NCI-H1417 treated with DMSO at 0.1 percent for 48 hours (cell line): ENCODE measurements at places on chromosomes 16 and 17.

- no peak for DNase-seq
These were observed 3.1 kb upstream of the GPS2 start for GRCh38 chr17:7318121-7318860.

GRCh38 chr16:19875900-19876299 is 8.7 kb downstream of the GPRC5B start:
- no peak for DNase-seq

DNA sequence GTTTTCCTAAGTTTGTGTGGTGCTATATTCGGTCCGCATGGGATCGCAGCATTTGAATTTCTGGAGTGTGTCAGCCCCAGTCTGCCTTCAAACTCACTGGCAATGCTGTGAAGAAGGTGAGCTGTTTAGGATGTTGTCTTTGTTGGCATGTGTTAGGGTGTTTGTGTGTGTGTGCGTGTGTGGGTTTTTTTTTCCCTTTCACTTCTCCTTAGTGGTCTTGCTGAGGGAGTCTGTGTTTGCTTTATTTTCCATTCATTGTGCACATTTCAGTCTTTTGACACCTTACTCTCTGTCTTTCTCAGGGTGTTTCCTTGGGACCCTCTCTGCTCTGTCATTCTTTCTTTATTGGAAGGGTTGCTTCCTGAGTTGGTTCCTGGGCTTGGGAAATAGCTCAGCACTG is 27.7 kb upstream of the RBFOX1 start:
- DNase-seq = no peak

GRCh38 chr16:24045641-24046040 is 209.9 kb downstream of the PRKCB start:
- DNase-seq = no peak

DNA sequence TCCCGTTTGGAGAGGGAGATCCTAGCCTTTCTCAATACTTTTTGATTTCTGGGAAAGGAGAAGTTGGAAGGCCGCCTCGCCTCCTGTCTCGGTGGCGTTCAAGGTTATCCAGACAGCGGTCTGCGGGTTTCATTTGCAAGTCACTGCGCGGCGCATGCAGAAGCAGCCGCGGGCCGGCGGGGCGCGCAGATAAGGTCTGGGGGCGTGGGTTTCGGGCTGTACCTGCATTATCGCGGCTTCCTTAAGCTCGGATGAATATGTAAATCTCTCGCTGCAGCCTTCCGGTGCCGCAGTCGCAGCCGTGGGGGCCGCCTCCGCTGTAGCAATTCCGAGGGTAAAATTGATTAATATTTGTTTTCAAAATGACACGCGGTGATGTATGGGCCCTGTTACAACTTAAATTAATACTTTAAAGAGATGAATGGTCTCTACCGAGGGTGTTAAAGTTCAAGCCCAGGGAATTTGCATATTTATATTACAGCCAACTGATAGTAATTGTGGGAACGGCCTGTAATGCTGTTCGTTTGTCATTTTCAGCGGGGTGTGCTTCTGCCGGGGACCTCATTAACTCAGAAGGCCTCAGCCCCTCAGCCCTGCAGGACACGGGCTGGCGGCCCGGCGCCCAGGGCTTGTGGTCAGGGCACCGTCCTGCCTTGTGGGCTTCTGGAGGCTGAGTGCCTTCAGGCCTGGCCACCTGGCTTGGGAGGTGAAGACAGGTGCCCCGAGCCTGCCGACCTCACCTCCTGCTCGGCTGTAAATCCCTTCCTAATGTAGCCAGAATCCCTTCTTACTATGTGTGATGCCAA is 99.4 kb downstream of the CYLD start:
- no peak for DNase-seq

GRCh38 chr16:89613231-89613953 is at the start of gene DPEP1:
Gene DPEP1 (plus strand): TSS chr16:89613642. CDS start chr16:89630411, 16,769 bp downstream.
- DNase-seq = no peak

- DNase-seq = no peak
These were observed 26.5 kb upstream of the AATK start for GRCh38 chr17:81192386-81193050.

DNA sequence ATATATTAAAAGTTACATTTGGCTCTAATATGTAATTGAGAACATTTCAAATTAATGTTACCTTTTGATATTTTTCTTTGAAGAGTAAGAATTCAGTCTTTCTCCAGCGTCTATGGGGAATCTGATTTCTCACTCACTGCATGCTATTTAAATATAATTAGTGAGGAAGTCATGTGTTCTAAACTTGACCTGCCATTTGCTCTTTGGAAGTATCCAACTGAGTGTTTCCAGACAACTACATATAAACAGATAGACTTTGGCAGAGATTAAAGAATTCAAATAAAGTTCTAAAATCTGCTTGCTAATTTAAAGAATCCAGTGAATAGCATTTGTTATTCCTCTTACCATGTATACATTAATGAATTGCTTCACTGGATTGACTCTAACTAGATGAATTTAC is 23.5 kb downstream of the OMG start:
- no peak for DNase-seq

DNA sequence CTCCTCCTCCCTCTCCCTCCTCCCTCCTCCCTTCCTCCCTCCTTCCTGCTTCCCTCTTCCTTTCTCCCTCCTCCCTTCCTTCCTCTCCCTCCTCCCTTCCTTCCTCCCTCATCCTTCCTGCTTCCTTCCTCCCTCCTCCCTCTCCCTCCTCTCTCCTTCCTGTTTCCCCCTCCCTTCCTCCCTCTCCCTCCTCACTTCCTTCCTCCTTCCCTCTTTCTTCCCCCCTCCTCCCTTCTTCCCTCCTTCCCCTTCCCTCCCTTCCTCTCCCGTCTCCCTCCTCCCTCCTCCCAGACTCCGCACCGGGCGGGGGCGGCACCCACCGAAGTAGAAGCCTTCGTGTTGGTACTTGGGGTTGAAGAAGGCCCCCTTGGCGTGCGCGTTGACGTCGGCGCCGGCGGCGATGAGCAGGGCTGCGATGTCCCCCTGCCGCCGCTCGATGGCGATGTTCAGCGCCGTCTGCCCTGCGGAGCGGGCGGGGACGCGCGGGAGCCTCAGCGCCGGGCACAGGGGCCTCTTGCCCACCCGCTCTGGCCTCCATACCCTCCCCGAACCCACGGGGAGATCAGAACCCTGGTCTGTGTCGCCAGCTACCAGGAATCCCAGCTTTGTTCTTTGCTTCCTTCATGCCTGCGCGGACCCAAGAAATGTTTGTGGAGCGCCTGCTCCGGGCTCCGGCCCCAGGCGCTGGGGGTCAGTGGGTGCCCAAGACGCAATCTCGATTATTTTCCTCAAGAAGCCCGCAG is 22.2 kb downstream of the TRPV3 start:
- no peak for DNase-seq

DNA sequence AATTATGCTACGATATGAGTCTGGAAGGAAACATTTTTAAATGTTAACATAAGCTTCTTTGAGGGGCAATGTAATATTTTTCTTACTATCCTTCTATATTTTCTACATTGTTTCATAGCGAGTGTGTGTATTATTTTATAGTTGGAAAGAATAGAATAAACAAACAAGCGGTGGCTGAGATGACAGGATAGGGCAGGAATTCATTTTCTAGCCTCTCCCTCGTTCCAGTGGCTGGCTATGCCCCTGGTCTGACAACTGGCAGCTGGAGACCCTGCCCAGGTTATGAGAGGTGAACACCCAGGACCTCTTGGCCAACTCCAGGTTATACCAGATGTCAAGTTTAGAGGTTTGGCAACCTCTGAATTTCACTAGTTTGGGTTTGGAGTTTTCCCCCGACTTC is 14.5 kb upstream of the TNRC6C start:
- DNase-seq = no peak

DNA sequence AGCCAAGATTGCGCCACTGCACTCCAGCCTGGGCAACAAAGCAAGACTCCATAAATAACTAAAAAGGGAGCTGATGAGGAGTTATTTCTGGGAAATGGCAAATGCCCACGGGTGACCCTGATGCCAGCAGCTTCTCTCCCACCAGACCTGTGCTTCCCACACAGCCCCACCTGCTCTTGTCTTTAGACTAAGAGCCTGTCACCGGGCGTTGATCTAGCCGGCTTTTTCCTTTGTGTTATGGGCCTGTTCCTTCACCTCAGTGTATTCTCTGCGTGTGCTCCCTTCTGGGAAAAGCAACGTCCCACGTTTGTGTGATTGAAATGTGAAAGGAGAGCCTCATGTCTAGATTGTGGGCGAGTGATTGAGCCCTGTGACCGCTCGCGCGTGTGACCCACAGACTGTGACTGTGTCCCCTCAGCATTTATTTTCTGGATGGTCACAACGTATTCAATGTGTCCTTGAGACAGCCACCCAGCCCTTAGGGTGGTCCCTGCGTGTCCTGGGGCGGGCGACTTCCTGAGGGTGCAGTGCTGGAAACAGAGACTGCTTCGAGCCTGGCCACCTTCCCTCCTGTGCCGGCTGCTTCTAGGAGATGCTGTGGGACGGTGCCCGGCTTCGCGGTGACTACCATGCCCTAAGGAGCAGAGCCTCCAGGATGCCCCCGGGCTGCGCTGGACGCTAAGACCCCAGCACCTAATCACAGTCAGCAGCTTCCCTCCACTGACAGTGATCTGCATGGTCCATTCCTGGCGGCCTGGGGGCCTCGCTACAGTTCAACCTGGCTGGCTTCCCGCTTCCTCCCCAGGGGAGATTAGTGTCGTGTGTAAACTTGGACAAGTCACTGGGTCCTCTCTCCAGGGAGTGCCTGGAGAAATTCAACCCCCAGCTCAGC is 7.8 kb upstream of the RNPS1 start:
- DNase-seq = no peak

DNA sequence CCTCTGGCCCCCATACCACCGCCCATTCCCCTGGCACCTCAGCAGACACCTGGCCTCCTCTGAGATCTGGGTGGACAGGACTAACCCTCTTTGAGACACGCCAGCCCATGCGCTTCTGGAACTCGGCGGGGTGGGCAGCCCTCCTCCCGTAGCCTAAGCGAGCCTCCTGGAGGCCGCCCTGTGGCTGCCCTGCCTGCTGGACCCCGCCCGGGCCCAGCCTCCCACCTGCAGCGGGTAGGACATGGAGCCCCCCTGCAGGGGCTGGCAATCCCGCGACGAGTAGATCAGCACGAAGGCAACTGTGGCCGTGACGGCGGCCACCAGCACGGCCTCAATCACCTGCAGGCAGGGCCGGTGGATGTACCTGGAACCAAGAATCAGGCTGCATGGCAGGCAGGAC is 8.2 kb upstream of the CCDC154 start:
- no peak for DNase-seq

DNA sequence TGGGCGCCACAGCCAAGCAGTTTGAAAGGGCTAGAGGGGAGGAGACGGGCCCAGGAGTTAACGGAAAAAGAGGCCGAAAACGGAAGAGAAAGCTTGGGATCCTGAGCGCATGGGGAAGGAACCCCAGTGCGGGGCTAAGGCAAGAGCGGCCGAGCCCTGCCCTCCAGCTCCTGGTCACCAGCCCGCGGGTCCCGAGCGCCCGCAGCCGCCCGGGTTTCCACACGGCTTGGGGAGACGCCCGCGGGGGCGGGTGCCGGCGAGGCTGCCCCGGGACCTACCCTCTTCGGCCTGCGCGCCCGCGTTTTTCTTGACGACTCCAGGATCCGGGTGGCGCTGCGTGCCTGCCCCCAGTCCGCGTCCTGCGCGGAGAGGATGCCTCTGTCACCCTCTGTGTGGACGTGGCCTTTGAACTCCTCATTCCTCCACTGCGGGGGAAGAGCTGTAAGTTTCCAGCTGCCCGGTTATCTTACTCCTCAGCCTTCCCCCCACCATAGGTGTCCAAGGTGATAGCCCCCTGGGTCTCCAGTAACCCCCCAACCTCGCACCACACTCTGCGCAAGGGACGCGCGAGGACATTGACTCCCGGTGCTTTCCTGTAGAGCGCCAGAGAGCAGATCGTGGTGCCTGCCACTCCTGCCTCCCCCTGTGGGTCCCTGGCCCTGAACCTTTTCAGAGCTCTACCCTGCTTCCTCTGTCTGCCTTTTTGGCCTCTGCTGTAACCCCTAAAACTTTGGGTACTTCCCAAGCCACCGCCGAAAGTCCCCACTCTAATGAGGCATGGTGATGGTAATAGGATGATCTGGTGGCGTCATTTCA is 1.7 kb upstream of the CDH11 start:
- DNase-seq = no peak

GRCh38 chr16:73298562-73298961 is 250.6 kb upstream of the ZFHX3 start:
- no peak for DNase-seq

GRCh38 chr17:73932216-73932749 is 271.2 kb upstream of the RPL38 start:
- no peak for DNase-seq

GRCh38 chr16:57266531-57267260 is 17.8 kb downstream of the PLLP start:
- DNase-seq = no peak

DNA sequence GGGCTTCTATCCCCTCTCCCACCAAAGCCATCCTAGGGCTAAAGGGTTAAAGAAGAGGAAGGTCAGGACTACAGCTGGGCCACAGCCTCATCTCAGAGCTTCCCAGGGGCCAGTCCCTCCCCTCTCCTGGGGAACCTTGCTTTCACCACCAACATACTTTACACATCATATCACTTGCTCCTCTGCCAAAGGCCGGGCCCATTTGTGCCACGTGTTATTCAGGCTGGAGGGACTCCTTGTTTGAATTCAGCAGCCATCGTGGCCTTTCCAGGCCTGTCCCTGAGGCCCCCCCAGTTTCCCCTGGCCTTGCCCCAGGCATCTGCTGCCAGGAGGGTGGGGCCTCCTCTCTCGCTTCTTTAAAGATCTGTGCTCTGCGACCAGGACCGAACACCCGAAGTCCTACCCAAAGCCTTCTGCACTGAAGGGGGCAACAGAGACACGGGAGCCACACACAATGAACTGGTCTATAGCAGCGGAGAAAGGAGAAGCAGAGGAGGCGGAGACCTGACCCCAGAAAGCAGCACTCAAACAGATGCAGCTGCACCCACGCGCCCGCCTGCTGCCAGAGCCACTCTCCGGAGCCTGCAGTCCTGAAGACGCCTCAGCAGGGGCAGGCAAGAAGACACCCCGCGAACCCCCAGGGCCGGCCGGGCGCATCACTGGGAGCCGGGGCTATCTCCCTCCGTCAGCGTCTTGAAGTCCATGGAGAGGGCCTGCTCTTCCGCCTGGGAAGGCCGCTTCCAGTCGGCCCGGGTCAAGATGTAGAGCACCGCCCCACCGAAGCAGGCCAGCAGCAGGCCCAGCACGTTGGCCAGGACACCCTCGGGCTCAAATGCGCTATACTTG is 12.1 kb downstream of the CYB561 start:
- DNase-seq = no peak

GRCh38 chr16:82260212-82260795 is 90.3 kb upstream of the MPHOSPH6 start:
- DNase-seq = no peak

- no peak for DNase-seq
These were observed 458.9 kb upstream of the DYNLRB2 start for GRCh38 chr16:80081846-80082245.

- DNase-seq = no peak
These were observed 37.5 kb downstream of the LGALS9 start for GRCh38 chr17:27668488-27668823.
